ENCODE measurements at places on chromosomes 3 and 15.

DNA sequence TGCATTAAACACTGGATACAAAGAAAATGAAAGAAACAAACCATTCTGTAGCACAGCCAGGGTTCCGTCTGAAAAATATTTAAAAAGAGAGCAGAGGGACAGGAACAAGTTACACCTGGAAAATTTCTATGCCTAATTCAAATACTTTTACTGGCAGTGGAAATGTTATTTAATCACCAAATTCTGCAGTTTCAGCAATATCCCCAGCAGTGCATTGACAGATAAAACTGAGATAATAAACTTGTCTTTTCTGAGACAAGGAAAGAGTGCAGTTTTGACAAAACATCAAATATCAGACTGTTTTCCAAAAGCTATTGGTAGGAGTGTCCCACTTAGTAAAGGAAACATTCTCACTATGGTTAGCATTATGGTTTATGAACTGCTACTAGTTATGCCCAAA, 173.4 kb upstream of the FAM3D start:
- H3K4me3 ChIP-seq = no peak overlapping the region
- H3K36me3 ChIP-seq = no peaks in the 10 kb centered on the region
- no peaks in the 10 kb centered on the region for H3K27me3 ChIP-seq

DNA sequence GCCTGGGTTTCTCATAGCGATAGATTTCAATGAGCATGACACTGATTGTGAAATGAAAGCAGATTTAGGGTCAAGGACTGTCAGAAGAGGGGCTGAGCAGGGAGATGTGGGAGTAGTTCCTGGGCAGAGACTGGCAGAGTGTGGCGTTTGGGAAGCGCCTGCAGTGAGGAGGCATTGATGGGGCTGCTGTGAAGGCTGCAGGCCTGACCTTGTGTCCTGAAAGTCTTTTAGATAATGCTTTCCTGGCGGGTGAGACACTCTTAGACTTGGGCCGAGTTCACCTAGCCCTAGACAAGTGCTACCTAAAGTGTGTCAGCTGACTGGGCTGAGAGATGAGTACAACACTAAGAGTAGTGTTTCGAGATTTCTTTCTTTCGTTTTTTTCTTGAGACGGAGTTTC, 20.7 kb downstream of the USP13 start:
- DNase-seq = no peak
- H3K36me3 ChIP-seq = no peaks in the 10 kb centered on the region
- H3K27ac ChIP-seq = no peak overlapping the region
- no peaks in the 10 kb centered on the region for H3K27me3 ChIP-seq
- H3K4me1 ChIP-seq = no peaks in the 10 kb centered on the region

GRCh38 chr3:127535901-127536829, 54.4 kb downstream of the TPRA1 start:
- no peak overlapping the region for H3K27ac ChIP-seq
- H3K4me3 ChIP-seq = no peak overlapping the region
- no peaks in the 10 kb centered on the region for H3K27me3 ChIP-seq

GRCh38 chr15:27742751-27743477, 356.2 kb downstream of the OCA2 start:
- no peaks in the 10 kb centered on the region for H3K27me3 ChIP-seq
- H3K4me3 ChIP-seq = no peak overlapping the region
- DNase-seq = no peak
- H3K4me1 ChIP-seq = no peaks in the 10 kb centered on the region
- no peaks in the 10 kb centered on the region for H3K36me3 ChIP-seq
- no peak overlapping the region for H3K27ac ChIP-seq

GRCh38 chr3:140078940-140079339, 144.0 kb downstream of the CLSTN2 start:
- no peak overlapping the region for H3K4me3 ChIP-seq
- H3K36me3 ChIP-seq = no peaks in the 10 kb centered on the region
- no peak overlapping the region for H3K27ac ChIP-seq
- DNase-seq = no peak
- no peaks in the 10 kb centered on the region for H3K4me1 ChIP-seq

DNA sequence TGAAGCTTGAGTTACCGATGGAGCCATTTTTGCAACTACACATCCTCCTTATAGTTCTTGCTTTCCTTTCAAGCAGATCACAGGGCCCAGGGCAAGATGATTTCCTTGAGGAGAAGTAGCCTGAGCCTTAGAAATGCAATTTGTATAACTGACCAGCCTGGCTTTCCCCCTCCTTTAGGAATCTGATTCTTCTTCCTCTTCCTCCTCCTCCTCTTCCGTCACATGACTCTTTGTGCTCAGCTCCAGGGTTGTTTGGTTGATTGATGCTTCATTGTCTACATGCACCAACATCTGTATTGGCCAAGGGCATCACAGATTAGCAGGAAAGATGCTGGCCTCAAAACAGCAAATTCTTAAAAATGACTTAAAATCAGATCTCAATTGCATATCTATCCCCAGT, 3.3 kb downstream of the SNAPC5 start:
- H3K4me1 ChIP-seq = no peaks in the 10 kb centered on the region
- H3K27me3 ChIP-seq = no peaks in the 10 kb centered on the region
- no peak overlapping the region for H3K27ac ChIP-seq
- DNase-seq = no peak

DNA sequence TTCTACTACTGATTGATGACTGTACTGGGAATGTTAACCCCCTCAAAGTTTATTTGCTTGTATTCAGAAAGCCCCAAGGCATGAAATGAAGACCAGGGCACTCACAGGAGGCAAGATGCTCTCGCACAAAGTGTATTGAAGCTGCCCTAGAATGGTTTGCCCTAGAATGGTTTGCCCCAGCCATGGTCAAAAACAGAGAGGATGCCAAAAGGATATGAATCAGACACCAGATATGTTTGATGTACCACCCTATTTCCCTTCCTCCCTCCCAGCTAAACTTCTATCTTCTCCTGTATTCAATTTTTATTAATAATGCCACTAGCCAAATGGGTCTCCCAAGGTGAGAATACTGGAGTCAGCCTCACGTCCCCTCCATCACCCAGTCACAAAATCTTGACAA, 101.3 kb downstream of the TMCO5A start:
- no peaks in the 10 kb centered on the region for H3K27me3 ChIP-seq
- H3K4me3 ChIP-seq = no peak overlapping the region
- peaks cover 2% of the 10 kb centered on the region for H3K4me1 ChIP-seq
- H3K27ac ChIP-seq = no peak overlapping the region
- no peaks in the 10 kb centered on the region for H3K36me3 ChIP-seq

DNA sequence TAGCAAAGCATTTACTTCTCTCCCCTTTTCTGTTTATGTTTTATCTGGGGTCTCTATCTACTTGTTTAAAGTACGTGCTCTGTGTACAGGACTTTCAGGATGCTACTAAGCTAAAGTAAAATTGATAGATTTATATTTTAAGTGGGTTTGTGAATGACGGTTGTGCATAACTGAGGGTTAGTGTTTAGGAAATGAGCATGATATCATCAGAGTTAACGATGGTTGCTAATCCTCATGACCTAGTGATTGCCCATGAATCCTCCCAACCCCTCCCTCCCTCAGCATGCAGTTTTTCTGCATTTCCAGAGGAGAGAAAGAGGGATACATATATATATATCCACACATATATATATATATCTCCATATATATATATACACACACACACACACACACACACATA, 957.2 kb downstream of the TUSC7 start:
- H3K27ac ChIP-seq = no peak overlapping the region
- no peak overlapping the region for H3K4me3 ChIP-seq
- H3K4me1 ChIP-seq = no peaks in the 10 kb centered on the region
- H3K36me3 ChIP-seq = no peaks in the 10 kb centered on the region
- no peak for DNase-seq
- no peaks in the 10 kb centered on the region for H3K27me3 ChIP-seq

GRCh38 chr3:137647179-137647578, 116.9 kb upstream of the SOX14 start:
- DNase-seq = no peak
- no peak overlapping the region for H3K4me3 ChIP-seq
- no peaks in the 10 kb centered on the region for H3K36me3 ChIP-seq
- H3K27ac ChIP-seq = no peak overlapping the region
- peaks cover 2% of the 10 kb centered on the region for H3K27me3 ChIP-seq

DNA sequence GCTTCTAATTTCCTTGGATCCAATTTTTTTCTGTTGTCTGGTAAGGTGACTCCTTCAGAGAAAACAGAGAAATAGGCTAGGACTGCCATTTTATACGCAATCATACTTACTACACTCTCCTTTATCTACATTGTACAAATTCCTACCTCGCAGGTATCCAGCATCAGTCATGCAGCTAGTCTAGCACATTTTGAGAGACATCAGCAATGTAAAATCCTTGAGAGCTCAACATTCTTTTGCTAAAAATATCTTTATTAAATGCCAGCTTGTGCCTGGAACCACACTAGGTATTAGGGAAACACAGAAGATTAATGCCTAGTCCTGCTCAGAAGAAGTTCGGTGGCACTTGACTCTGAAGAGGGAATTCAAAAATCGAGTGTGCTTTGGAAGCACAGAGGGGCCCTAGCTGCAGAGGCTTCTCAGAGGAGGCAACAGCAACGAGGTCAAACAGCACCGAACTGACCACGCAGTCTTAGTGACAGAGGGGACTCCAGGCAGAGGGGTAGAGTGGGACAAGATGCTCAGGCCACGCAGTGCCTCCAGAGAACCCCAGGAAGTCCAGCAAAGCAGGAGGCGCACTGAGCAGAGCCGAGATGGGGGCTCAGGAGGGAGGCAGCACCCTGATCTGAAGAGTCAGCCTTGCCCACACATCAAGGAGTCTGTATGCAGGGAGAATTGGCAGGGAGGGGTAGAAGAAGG, 3.5 kb downstream of the FAM174B start:
- H3K36me3 ChIP-seq = no peaks in the 10 kb centered on the region
- no peaks in the 10 kb centered on the region for H3K4me1 ChIP-seq
- DNase-seq = no peak
- H3K4me3 ChIP-seq = no peak overlapping the region
- H3K27me3 ChIP-seq = no peaks in the 10 kb centered on the region

GRCh38 chr3:42085641-42086376, 5.3 kb upstream of the TRAK1 start:
- H3K27me3 ChIP-seq = no peaks in the 10 kb centered on the region
- no peaks in the 10 kb centered on the region for H3K36me3 ChIP-seq
- no peak overlapping the region for H3K4me3 ChIP-seq
- no peak for DNase-seq
- no peak overlapping the region for H3K27ac ChIP-seq

GRCh38 chr3:191328962-191329653, at the start of gene CCDC50:
TSS of gene CCDC50 (plus strand) at chr3:191329394. CDS start at chr3:191329675, 281 bp downstream.
- H3K27ac ChIP-seq = peak within 1 kb of the TSS; percentile 90
- peak; percentile 89 for DNase-seq
- no peaks in the 10 kb centered on the region for H3K27me3 ChIP-seq
- H3K36me3 ChIP-seq = no peaks in the 10 kb centered on the region

DNA sequence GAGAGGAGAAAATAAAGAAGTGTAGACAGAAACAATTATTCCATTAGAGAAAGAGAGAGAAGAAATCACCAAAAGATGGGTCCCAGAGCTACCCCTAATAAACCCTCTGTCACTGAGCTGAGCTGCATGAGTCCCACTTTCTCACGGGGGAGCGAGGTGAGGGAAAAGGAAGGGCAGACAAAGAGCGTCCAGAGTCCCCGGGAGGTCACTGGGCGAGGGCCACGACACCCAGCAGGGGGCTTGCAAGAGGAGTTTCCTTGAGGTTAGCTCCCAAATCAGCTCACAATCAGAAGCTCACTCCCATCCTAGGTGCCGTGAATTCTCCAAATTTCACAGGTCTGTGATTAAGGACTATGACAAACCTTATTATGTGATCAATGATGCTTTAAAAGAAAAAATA, 62.3 kb downstream of the XXYLT1 start:
- H3K4me1 ChIP-seq = no peaks in the 10 kb centered on the region
- no peak overlapping the region for H3K27ac ChIP-seq
- no peak for DNase-seq
- no peaks in the 10 kb centered on the region for H3K36me3 ChIP-seq
- H3K27me3 ChIP-seq = no peaks in the 10 kb centered on the region

DNA sequence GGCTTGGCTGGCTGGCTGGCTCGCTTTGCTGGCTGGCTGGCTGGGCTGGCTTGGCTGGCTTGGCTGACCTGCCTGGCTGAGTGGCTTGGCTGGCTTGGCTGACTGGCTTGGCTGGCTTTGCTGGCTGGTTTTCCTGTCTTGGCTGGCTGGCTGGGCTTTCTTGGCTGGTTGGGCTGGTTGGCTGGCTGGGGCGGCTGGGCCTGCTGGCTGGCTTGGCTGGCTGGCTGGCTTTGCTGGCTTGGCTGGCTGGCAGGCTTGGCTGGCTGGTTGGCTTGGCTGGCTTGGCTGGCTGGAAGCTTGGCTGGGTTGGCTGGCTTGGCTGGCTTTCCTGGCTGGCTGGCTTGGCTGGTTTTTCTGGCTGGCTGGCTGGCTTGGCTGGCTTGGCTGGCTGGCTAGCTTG, 435.6 kb downstream of the GOLGA6L6 start:
- H3K4me1 ChIP-seq = no peaks in the 10 kb centered on the region
- no peaks in the 10 kb centered on the region for H3K27me3 ChIP-seq
- H3K36me3 ChIP-seq = no peaks in the 10 kb centered on the region
- H3K4me3 ChIP-seq = no peak overlapping the region
- DNase-seq = peak; percentile 48

- H3K27me3 ChIP-seq = no peaks in the 10 kb centered on the region
- no peak overlapping the region for H3K27ac ChIP-seq
- H3K4me1 ChIP-seq = no peaks in the 10 kb centered on the region
- H3K4me3 ChIP-seq = no peak overlapping the region
- no peaks in the 10 kb centered on the region for H3K36me3 ChIP-seq
These were observed 129.4 kb downstream of the CACNA2D3 start for GRCh38 chr3:54251705-54252104.

GRCh38 chr3:100045696-100046095, 68.6 kb downstream of the FILIP1L start:
- H3K4me3 ChIP-seq = no peak overlapping the region
- peaks cover 4% of the 10 kb centered on the region for H3K4me1 ChIP-seq
- no peaks in the 10 kb centered on the region for H3K27me3 ChIP-seq

GRCh38 chr3:178851564-178851963, 220.0 kb downstream of the ZMAT3 start:
- H3K27ac ChIP-seq = no peak overlapping the region
- no peaks in the 10 kb centered on the region for H3K27me3 ChIP-seq
- H3K36me3 ChIP-seq = no peaks in the 10 kb centered on the region
- DNase-seq = no peak
- no peaks in the 10 kb centered on the region for H3K4me1 ChIP-seq

GRCh38 chr3:187931101-187931500, 185.8 kb upstream of the BCL6 start:
- H3K27me3 ChIP-seq = no peaks in the 10 kb centered on the region
- no peaks in the 10 kb centered on the region for H3K36me3 ChIP-seq
- H3K4me3 ChIP-seq = no peak overlapping the region

- no peaks in the 10 kb centered on the region for H3K27me3 ChIP-seq
- no peaks in the 10 kb centered on the region for H3K4me1 ChIP-seq
- no peak within 1 kb of the TSS for H3K4me3 ChIP-seq
- DNase-seq = peak; percentile 52
- no peaks in the 10 kb centered on the region for H3K36me3 ChIP-seq
These were observed at the start of gene SLC24A5 for GRCh38 chr15:48120745-48121144. TSS of gene SLC24A5 (plus strand) at chr15:48120990. CDS start at chr15:48121045, 55 bp downstream.

DNA sequence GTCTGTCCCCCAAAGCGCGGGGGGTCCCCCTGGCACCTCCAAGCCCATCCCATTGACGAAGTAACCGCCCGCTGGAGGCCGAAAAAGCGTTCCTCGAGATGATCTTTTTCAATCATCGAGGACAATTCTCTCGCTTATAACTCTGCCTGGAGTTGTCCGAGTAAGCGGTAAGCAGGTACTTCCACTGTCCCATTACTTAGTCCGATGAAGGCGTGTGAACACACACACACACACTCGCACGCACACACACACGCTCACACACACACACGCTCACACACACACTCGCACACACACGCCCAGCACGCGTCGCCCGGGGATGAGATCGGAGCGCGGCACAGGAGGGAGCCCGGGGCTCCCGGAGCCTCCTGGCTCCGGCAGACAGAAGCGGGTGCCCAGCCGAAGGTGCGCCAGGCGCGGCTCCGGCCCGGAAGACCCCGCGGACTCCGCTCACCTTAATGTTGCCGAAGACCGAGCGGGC, 430 bp downstream of the SLCO2A1 start:
- no peaks in the 10 kb centered on the region for H3K27me3 ChIP-seq
- DNase-seq = no peak
- H3K4me3 ChIP-seq = peak overlapping the region; percentile 56
- H3K27ac ChIP-seq = no peak overlapping the region
- no peaks in the 10 kb centered on the region for H3K36me3 ChIP-seq
- no peaks in the 10 kb centered on the region for H3K4me1 ChIP-seq
